ENCODE measurements at places on chromosomes 3 and 15.

- no peak for DNase-seq
Measured at GRCh38 chr3:33278163-33278562, 921 bp downstream of the FBXL2 start.

GRCh38 chr3:42728056-42728455 is 25.5 kb upstream of the HHATL start:
- no peak for DNase-seq

DNA sequence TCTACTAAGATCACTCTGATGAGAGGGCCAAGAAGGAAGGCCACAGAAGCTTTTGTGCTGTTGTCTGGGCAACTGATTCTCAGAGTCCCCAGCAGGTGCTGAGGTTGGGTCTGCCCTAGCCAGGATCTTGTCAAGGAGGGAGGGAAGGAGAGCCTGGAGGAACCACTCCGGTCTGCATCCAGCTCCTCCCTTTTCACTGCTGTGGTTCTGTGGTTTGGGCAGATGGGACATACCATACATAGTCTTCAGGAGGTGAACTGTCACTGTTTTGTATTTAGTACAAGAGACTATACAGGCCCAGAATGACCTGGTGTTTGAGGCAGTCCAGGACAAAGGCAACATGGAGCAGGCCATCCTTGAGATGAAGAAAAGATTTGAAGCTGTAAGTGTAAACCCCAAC is 21.9 kb downstream of the C3orf62 start:
- no peak for DNase-seq

DNA sequence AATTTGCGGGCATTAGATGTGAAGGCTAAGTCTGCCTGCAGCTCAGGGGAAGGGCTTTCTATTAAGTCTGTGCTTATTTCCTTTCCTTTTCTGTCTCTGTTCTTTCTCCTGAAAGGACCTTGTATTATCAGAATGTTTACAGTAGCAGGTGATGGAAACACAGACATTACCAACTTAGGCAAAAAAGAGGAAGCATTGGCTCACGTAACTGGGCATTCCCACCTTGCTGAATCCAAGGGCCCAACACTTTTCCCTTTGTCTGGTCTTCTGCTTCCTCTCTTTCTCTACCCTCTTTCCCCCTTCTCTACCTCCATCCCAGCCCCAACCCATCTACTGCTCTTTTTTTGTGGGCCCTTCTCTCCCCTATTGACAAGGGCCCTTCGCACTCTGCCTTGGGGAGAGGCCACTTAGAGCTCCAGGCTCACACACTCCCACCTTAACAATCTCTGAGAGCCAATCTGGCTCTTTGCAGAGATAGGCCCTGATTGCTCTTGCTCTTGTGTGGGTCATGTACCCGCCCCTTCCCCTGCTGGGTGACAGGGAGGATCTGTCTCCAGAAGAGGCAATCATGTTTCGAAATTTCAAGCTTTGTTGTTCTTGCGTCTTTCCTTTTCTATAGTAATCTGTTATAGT is 35.0 kb downstream of the ACAA1 start:
- no peak for DNase-seq

DNA sequence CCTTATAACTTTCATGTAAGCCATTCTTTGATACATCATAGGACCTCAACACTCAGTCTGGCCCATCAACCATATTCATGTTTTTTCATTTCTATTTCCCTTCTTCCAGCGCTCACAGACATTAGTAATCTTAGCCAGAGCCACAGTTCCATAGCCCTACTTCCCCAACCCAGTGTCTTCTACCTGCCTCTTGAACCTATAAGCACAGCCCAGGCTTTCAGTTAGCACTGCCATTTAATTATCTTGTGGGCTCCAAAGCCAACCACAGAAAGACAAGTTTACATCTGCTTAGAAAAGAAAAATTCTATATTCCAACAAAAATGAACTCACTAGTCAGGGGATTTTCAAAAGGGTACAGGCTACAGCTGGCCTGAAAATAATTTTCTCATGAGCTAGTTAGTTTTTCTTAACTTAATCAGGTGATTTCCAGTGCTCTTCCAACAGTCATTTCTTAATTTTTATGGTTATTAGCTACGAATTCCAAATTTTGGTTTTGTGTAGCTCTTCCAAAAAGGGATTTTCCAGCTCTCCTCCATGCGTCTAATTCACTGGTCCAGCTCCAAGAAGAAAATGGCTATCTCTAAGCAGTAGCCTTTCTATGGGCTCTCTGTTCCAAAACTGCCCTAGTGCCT is 13.7 kb downstream of the CD200 start:
- DNase-seq, result no peak

- DNase-seq, result no peak
Measured at GRCh38 chr15:71634820-71635560, 175.4 kb upstream of the NR2E3 start.

DNA sequence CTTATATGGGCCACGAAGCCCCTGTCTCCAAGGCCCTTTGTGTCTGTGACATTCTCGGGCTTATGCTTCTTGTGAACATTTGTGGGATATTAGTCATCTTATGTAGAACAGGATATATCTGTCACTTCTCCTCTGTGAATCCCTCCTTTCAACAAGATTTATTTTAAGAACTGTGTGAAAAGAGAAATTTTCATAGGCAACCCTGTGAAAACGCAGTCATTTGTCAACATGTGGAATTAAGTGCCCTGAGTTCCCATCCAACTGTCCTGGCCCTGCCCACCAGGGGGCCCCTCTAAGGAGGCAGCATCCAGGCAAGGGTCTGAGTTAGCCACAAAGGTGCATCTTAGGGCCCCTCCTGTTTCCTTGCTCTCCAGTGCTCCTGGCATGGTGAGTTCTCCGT is 76.8 kb upstream of the CHRNA7 start:
- no peak for DNase-seq

- peak; percentile 3 for DNase-seq
Measured at GRCh38 chr3:32334675-32335074, 57.0 kb upstream of the CMTM7 start.

- no peak for DNase-seq
Measured at GRCh38 chr3:99895703-99896441, 78.2 kb downstream of the CMSS1 start.

DNA sequence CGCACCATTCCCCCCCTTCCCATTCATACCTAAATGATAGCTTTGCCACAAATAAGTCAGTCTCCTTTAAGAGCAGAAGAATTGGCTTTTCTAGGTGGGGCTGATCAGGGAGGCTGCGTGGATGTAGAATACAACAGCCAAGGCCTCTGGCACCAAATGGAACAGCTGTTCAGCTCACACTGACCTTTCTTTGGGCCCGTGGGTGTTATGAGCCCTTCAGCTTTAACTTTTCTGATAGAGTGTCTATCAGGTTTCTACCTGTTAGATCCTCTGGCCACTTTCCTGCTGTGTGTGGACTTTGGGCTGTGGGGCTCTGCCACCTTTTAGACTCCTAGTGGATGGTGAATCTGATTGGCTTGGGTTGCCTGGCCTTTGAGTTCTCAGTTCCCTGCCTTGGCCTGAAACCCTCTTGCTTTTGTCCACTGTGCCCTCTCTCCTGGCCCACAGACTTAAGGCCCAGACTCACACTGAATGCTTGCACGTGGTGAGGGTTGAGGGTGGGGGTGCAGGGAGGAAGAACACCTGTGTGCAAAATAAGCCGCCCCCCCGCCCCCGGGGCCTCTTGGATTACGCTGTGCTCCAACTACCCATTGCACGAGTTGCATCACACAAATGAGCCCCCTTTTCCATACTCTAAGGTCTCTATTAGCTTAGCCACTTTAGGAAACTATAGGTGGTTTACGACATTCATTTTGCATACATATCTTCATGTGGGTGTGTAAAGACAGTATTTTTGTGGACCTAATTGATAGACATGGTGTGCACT is 1.3 kb upstream of the RFX7 start:
- DNase-seq, result no peak

DNA sequence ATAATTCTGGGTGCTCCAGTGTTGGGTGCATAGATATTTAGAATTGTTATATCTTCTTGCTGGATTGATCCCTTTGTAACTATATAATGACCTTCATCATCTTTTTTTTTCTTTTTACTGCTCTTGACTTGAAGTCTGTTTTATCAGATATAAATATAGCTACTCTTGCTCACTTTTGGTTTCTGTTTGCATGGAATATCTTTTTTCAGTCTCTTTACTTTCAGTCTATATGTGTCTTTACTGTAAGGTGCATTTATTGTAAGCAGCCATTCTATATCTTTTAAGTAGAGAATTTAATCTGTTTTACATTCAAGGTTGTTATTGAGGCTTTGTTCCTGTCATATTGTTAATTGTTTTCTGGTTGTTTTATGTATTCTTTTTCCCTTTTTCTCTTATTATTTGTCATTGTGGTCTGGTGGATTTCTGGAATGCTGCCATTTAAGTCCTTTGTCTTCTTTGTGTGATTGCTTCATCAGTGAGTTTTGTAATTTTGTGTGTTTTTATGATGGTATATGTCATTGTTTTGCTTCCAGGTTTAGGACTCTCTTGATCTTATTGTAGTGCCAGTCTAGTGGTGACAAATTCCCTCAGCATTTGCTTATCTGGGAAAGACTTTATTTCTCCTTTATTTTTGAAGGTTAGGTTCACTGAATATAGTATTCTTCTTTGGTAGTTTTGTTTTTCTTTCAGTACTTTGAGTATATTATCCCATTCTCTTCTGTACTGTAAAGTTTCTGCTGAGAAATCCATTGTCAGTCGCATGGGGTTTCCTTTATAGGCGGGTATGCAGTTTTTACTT is 8.3 kb upstream of the PRR23C start:
- no peak for DNase-seq

DNA sequence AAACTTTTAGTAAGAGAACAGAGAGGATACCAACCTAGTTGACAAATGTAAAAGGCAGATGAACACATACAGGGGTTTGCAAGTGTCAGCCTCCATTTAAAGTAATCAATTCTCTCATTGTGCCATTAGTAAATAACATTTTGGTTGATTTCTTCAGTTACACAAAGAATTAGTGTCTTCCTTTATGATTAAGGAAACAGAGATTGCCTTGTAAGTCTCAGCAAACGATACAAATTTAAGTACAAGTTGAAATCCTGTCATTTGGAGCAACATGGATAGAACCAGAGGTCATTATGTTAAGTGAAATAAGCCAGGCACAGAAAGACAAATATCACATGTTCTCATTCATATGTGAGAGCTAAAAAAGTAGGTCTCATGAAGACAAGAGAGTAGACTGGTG is 26.1 kb downstream of the MYO5A start:
- DNase-seq, result no peak

DNA sequence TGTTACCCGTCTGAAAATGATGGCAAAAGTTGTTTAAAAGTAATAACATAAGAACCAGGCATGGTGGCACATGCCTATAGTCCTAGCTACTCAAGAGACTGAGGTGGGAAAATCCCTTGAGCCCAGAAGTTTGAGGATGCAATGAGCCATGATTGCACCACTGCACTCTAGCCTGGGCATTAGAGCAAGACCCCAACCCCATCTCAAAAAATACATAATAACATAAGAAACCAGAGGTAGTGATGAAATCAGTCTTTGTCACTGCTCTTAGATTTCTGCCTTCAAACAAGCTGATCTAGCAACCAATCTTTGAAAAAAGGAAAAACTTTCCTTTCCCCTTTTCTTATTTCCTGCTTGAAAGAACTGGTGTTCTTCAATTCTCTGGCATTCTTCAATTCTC is 71.3 kb downstream of the TMCC1 start:
- no peak for DNase-seq

DNA sequence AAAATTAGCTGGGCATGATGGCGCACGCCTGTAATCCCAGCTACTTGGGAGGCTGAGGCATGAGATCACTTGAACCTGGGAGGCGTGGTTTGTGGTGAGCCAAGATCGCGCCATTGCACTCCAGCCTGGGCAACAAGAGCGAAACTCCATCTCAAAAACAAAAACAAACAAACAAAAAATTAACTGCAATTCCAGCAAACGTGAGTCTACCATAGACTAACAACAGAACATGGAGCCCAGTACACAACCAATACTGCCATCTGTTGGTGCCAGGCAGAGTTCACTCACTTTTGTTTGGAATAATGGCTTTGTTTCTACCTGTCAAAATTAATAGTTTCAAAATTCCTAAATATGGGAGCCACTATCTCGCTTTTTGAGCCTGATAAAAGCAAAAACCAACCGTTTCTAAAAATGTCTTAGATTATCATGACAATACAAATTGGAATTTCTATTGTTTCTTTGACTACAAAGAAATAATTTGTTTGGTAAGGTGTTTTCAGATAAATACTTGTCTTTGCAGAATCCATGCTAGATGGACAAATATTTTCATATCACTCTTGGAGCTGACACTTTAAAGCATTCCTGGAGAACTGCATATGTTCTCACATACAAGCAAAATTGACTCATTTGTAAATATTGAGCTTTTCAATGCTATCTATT is 45.0 kb downstream of the GPR176 start:
- DNase-seq, result no peak

DNA sequence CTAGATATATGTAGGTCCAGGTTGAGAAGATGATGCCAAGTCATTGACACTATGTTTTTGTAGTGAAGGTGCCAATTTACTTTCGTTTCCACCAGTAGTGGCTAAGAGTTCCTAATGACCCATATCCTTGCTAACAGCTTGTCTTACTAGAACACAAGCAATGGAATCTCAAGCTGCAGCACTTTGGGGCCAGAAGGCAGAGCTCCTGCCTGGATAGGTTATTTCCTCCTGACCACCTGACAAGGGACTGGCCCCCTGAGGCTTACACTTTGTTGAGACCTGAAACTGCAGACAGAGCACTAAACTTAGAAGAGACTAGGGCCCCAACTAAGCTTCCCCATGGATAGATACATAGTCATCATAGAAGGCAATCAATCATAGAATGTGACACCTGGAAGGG is 11.7 kb downstream of the ONECUT1 start:
- no peak for DNase-seq

DNA sequence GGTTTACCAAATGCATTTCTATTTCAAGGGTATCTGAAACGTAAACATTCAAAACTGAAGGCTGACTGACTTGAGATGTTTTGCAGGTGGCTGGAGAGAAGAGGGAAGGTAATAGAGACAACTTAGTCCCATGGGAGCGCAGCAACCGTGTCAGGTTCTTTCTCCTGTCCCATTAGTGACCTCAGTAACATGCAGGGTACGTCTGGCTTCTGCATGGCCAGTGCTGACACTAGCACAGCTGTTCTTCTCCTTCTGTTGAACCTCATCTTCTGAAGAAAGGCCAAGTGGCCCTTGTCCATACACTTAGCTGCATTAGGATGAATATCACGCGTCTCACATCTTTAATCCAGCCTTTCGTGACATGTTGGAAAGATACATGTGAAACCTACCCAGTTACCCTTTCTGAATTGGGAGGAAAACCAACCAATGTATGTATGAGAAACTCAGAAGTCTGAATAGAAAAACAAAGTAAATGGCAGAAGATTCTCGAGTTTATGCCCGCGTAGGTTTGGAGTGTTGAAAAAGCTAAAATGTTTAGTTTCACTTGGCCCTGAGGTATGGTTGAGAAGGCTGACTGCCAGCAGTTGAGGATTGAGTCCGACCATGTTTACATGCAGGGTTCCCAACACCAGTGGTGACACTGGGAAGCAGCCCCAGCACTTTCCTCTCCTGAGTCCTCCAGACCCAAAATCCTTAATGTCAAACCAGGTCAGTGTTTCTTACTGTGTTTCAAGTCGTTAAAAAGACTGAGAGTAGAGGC is 10.3 kb downstream of the NCBP2 start:
- no peak for DNase-seq

DNA sequence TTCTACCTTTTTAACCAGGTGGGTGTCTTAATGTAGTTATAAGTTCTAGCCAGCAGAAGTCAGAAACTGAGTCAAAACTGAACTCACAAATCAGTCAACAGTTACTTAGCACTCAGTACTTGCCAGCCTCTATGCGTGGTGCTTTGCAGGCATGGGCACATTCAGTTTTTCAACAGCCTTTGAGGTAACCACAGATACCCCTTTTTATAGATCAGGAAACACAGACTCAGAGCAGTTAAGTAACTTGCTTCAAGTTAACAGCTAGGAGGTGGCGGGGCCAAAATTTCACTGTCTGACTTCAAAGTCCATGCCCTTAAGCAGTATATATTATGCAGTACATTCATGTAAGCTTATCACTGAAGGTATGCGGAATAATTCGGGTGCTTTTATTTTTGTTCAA is 139.4 kb downstream of the FHIT start:
- DNase-seq, result no peak
